Hepatocyte (in vitro differentiated cells): ENCODE measurements at places on chromosomes 1 and 21. TPM values are rescaled to one million over a fixed set of nuclear protein-coding genes. Genes with fewer than 3 reads are reported as not detected.

- no peak overlapping the region for H3K4me3 ChIP-seq
- H3K4me1 ChIP-seq: no peaks in the 10 kb centered on the region
- no peak overlapping the region for H3K27ac ChIP-seq
- no peak for DNase-seq
- H3K36me3 ChIP-seq: no peaks in the 10 kb centered on the region
Observed at GRCh38 chr1:208369658-208370057, 125.5 kb upstream of the PLXNA2 start.

DNA sequence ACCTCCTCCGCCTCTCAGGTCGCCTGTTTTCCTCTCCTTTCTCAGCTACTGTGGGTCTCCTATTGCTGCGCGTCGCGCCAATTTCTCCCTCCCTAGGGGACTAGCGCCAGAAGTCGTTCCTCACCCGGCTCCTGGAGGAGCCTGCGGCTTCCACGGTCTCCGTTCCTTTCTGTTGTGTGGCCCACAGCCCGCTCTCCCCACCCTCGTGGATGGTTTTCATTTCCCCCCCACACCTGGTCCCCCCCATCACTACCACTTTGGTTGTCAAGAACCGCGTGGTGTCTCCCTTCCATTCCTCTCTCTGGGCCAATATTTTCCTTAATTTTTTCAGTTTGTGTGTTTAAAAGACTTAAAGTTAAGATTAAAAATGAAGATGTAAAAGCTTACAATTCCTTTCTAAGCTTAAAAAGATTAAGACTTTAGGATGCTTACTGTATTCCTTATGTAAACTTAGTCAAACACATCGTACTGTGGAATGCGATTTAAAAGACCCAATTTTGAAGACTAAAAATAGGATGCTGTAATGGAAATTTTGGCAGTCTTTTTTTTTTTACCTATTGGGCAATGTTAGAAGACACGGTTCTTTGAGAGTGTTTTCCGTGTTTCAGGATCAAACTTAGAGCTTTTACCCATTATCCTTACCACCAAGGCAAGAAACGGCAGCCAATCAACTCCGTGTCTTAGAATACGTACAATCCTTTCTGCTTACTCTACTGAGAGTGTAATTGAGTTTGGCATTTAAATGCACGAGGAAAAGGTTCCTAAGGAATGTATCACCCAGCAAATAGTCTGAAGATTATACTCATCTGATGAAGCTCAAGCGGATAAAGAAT is 773 bp downstream of the CNST start:
- no peaks in the 10 kb centered on the region for H3K36me3 ChIP-seq
- H3K27me3 ChIP-seq: no peaks in the 10 kb centered on the region
- H3K4me3 ChIP-seq: peak overlapping the region; percentile 71
- peak overlapping the region; percentile 86 for H3K27ac ChIP-seq
- DNase-seq: peak; percentile 35

- no peaks in the 10 kb centered on the region for H3K36me3 ChIP-seq
- no peaks in the 10 kb centered on the region for H3K27me3 ChIP-seq
- H3K4me3 ChIP-seq: no peak overlapping the region
- peak overlapping the region; percentile 54 for H3K27ac ChIP-seq
- H3K4me1 ChIP-seq: peaks cover 6% of the 10 kb centered on the region
Observed at GRCh38 chr21:42923553-42924432, 1.6 kb downstream of the ERVH48-1 start.

DNA sequence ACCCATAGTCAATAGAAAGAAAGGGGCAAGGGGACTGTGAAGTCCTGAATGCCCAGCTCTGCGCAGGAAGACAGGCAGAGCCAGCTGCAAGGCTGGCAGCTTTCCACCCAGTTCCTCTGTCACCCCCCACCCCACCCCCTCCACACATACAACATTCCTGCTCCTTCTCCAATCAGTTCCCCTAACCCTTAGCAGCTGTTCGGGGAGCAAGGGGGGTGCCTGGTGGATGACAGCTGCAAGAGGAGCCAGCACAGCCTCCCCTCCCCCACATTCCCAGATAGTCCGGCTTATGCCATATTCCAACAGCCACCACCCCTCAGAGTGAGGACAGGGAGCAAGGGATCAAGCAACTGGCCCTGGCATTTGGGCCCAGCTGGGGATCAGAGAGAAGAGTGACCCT is 9.7 kb downstream of the ARHGEF2 start:
- H3K27ac ChIP-seq: no peak overlapping the region
- H3K4me3 ChIP-seq: no peak overlapping the region
- no peak for DNase-seq
- H3K36me3 ChIP-seq: no peaks in the 10 kb centered on the region
- H3K4me1 ChIP-seq: peaks cover 3% of the 10 kb centered on the region

DNA sequence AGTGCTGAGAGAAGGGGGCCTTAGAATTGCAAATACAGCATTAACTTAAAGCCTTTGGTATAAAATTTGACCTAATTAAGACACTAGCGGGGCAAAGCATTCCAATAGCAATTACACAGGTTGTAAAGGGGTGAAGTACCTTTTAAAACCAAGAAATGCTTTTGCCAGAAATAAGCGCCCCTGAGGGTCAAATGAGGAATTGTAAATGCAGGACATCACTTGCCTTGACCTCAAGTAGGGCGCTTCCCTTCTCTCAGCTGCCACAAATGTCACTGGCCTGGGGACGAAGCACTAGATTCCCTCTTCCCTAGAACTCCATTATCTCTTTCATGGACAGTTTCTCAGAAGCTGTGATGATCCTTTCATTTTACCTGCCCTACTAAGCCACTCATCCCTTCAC is 48.3 kb downstream of the SEC16B start:
- no peak overlapping the region for H3K4me3 ChIP-seq
- H3K36me3 ChIP-seq: no peaks in the 10 kb centered on the region
- H3K27ac ChIP-seq: no peak overlapping the region
- H3K4me1 ChIP-seq: no peaks in the 10 kb centered on the region
- no peak for DNase-seq

DNA sequence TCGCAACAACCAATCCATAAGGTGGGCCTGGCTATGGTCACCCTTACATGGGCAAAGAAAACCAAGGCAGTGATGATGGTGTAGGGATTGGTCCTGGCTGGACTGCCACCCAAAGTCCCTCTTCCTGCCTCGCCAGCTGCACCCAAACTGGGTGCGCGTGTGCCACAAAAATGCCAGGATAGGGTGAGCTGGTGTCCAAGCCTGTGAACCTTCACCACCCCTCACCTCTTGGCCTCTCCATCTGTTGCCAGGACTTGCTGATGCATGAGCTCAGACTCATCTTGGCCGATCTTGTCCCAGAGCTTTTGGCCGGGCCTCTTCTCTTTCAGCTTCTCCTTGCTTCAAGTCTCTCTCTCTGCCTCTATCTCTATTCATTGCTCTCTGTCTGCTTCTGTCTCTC is 41.8 kb downstream of the FOXD2 start:
- H3K27ac ChIP-seq: no peak overlapping the region
- no peak for DNase-seq
- no peak overlapping the region for H3K4me3 ChIP-seq
- peaks cover 12% of the 10 kb centered on the region for H3K4me1 ChIP-seq
- no peaks in the 10 kb centered on the region for H3K36me3 ChIP-seq

GRCh38 chr1:161962091-161962887 is 61.4 kb downstream of the OLFML2B start:
- H3K4me3 ChIP-seq: no peak overlapping the region
- no peak overlapping the region for H3K27ac ChIP-seq
- H3K27me3 ChIP-seq: no peaks in the 10 kb centered on the region
- no peak for DNase-seq

DNA sequence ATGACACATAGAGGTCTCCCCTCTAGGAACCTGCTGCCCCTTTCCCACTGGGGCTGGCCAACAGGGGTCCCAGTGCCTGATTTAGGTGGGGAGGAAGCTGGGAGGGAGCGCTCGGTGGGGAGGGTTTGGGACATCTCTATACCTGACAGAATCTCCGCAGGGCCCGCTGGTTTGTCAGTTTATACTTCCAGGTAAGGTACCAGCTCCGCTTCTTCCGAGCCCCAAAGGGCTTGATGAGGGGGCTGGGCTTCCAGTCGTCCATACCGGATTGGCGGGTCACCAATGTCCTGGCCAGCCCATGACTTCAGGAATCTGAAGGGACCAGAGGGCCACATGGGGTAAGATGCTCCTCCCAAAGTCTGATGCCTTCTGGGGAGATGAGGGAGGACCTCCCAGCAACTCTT is 672 bp downstream of the POMGNT1 start:
- no peaks in the 10 kb centered on the region for H3K36me3 ChIP-seq
- peak overlapping the region; percentile 94 for H3K27ac ChIP-seq
- peaks cover 12% of the 10 kb centered on the region for H3K4me1 ChIP-seq
- DNase-seq: no peak
- H3K4me3 ChIP-seq: peak overlapping the region; percentile 99

GRCh38 chr1:154404984-154405746 is at the start of gene IL6R:
Gene IL6R (plus strand): TSS chr1:154405343. CDS start chr1:154405630, 287 bp downstream.
- no peaks in the 10 kb centered on the region for H3K27me3 ChIP-seq
- no peaks in the 10 kb centered on the region for H3K36me3 ChIP-seq
- peak; percentile 95 for DNase-seq
- peak within 1 kb of the TSS; percentile 96 for H3K27ac ChIP-seq
- H3K4me1 ChIP-seq: peaks cover 37% of the 10 kb centered on the region

DNA sequence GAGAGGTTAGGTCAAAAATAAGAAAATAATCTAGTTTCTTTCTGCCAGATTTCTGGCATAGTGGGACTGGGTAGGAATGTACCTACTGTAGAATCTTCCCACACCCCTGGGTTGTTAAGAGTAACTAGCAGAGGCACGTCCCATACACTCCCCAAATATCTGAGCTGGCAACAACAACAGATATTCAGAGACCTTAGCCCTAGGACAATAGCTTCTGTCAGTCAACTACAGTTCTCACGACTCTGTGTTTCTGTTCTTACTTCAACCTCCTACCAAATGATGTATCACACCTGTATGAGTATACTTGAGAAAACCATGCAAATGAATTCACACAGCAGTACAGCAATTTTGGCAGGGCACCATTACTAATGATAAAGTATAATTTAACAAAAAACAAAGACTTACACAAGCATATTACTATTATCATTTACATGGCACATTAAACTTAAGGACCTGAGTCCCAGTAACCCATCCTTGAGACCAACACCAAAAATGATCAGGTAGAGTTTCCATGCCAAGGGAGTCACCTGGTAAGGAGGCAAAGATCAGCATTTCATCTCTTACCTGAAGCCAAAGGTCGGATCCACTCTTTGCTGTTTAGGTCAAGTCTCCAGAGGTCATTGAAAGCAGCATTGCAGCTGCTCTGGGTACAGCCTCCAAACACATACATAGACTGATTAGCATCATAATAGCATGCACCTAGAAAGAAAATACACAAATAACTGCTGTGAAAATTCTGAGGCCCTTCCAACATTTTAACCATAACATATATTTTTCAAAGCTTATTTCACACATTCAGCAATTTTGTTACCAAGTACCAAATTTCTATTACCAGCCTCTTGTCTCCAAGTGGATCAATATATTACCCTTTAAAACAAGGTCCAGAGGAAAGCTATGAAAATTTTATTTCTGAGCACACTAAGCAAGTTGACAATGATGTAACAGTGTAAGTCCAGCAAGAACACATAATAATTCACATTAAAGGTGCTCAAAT is 57.5 kb upstream of the CPLANE2 start:
- H3K27ac ChIP-seq: no peak overlapping the region
- no peaks in the 10 kb centered on the region for H3K36me3 ChIP-seq
- no peak for DNase-seq
- no peaks in the 10 kb centered on the region for H3K27me3 ChIP-seq

DNA sequence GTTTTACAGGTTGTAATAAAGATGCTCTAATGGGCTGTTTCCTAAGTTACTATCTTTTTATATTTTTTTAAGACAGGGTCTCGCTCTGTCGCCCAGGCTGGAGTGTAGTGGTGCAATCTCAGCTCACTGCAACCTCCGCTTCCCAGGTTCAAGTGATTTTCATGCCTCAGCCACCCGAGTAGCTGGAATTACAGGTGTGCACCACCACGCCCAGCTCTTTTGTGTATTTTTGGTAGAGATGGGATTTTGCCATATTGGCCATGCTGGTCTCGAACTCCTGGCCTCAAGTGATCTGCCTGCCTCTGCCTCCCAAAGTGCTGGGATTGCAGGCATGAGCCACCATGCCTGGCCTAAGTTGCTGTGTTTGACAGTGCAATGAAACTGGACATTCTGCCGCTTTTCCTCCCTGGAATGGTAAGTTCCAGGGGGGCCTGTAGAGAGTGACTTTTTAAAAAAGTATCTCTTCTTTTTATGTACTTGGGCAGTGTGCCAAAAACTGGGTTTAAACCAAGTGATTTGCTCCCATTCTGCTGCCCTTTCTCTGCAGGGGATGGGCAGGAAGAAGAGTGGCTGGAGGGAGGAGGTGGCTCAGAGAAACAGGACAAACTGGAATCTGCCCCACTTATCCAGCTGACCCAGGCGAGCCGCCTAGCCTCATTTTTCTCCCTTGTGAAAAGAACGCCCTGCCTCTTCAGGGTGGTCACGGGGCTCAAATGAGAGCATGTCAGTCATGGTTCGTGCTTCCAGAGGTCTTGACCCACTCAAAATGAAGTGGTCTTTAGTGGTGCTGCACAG is 2.3 kb downstream of the SLC37A1 start:
- H3K27me3 ChIP-seq: no peaks in the 10 kb centered on the region
- no peaks in the 10 kb centered on the region for H3K36me3 ChIP-seq
- H3K27ac ChIP-seq: peak overlapping the region; percentile 75

DNA sequence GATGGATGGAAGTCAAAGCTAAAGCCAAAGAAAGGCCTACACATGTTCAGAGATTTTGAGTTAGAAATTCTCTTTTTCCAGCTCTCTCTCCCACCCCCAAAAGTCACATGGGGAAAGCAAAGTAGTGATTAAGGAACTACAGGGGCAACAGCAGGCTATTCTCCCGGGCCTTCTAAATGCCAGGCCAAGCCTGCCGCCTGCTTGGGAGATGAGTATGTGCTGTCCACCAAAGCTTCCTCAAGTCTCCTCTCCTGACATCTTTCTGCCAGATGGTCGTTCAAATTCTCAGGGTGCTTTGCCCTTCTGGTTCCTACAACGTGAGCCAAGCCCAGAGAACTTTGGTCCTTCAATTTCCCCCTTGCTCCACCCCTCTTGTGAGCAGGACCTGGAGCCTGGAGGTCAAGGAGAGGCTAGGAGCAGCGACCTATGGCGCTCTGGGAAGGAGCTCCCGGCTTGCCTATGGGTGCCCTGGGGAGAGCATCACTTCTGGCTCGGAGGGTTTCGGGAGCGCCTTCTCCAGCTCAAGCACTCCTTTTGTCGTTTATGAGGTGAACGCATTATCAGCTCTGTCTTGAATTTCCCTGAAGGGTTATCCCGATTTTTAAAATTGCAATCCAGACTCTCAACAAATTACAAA is 4.4 kb upstream of the PRRX1 start:
- no peaks in the 10 kb centered on the region for H3K36me3 ChIP-seq
- H3K27me3 ChIP-seq: peaks cover 77% of the 10 kb centered on the region
- peak overlapping the region; percentile 70 for H3K27ac ChIP-seq
- DNase-seq: no peak
- peaks cover 21% of the 10 kb centered on the region for H3K4me1 ChIP-seq
- no peak overlapping the region for H3K4me3 ChIP-seq

- H3K36me3 ChIP-seq: no peaks in the 10 kb centered on the region
- no peaks in the 10 kb centered on the region for H3K27me3 ChIP-seq
- peak; percentile 8 for DNase-seq
- peaks cover 16% of the 10 kb centered on the region for H3K4me1 ChIP-seq
Observed at GRCh38 chr1:81832573-81832972, 31.8 kb downstream of the ADGRL2 start.

The USH2A gene
- polyA plus RNA-seq: not detected in 2 replicates

The PDPN gene
- polyA plus RNA-seq: 478 and 508 TPM in 2 replicates

The SH3GLB1 gene
- polyA plus RNA-seq: 84.6 and 89.1 TPM in 2 replicates

The CREG1 gene
- 126 and 135 TPM in 2 replicates for polyA plus RNA-seq

The TNNT2 gene
- 33.5 and 55.1 TPM in 2 replicates for polyA plus RNA-seq
